Skeletal muscle cell (primary cell): ENCODE measurements at places on chromosomes 7 and 10.

- no peak for DNase-seq
These were observed 885.6 kb upstream of the ZNF722 start for GRCh38 chr7:63112764-63113712.

DNA sequence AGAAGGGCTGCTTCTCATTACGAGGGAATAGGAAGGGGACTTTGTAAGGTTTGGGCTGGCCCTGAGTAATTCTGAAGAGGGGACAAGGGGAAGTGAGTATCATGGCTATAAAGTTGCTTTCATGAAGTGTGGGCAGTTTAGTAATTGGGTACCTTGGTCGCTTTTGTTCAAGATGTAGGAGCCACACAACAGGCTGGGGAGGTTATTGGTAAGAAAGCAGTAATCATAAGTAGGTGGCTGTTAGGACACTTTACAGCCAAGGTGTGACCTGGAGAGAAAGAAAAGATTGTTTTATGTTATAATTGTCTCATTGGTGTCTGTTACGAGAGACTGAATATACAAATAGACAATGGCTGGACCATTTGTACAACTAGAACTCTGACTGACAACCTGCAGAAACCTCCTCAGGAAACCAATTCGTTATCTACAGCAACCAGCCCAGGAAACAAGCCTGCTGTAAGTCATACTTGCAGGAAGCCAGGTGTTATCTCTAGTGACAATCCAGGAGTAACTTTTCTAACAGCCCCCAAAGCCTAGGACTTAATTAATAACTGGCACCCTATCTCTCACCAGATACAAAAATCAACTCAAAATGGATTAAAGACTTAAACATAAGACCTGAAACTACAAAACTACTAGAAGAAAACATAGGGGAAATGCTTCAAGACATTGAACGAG lies 5.0 kb upstream of the CCM2 start:
- DNase-seq, result no peak

DNA sequence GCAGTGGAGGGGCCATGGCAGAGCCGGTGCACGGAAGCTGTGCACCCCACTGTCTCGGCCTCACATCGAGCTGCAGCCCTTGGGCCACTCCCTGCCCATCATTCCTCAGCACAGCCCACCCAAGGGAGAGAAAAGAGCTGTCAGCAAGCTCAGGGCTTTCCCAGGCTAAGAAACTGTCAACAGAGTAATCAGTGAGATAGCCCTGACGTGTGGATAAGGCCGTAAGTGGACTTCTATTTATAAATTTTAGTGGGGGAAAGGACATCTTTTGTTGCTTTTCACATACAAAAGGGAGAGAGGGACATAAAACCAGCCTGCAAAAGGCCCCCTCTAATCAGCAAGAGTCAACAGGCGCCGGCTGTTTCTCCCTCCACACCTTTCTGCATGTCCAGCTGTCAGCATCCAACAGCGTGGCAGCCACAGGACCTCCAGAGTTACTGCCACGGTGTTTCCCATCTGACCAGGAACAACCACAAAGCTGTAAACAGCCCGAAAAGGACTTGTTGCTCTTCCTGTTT lies 56.8 kb upstream of the DDC start:
- DNase-seq, result no peak

- DNase-seq, result no peak
These were observed 14.4 kb downstream of the PDCD4 start for GRCh38 chr10:110885932-110886674.

DNA sequence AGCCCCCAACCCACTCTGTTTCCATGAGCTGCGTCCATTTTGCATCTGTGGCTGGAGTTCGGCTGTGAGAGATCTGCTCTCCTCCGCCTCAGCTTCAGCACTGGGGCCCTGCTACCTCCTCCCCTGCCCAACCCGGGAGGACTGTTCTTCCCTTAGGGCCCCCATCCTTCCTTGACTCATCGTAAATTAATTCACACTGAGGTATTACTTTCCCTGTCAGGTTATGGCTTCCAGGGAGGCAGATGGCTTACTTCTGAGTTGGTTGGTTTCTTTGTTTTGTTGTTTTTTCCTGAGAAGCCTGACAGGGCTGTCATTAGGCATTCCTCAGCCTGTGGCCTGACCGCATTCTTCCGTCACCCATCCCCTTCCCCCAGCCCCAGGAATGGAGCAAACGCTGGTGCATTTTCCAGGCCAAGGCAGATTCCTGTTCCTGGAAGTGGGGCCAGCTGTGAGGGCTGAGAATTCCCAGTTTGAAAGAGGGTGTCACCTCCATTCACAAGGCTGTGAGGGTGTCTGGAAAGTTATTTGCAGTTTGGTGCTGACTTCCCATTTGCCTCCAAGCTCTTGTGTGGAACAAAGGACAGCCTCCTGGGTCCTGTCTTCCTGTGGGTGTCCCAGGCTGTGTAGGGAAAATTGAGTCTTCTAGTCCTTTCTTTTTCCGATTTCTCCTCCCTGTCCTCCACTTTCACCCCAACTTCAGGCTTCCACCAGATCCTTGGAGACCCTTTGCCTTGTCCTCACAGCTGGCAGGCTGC lies 11.7 kb downstream of the CPA5 start:
- peak; percentile 93 for DNase-seq

- DNase-seq, result no peak
These were observed 84.2 kb upstream of the DIP2C start for GRCh38 chr10:773562-774161.

- DNase-seq, result no peak
These were observed 83.6 kb upstream of the TMEM106B start for GRCh38 chr7:12127455-12127854.

GRCh38 chr10:30386801-30387588 lies 37.9 kb upstream of the MTPAP start:
- DNase-seq, result no peak

GRCh38 chr7:50537417-50537816 lies 27.8 kb downstream of the DDC start:
- DNase-seq, result no peak

- DNase-seq, result no peak
These were observed at the start of gene GRM3 for GRCh38 chr7:86643561-86644281. Gene GRM3 (plus strand): TSS chr7:86643909. CDS start chr7:86765146, 121,237 bp downstream.

GRCh38 chr10:76523246-76523645 lies 1091.8 kb downstream of the LRMDA start:
- DNase-seq, result no peak

- peak; percentile 4 for DNase-seq
These were observed 67.8 kb downstream of the PHTF2 start for GRCh38 chr7:77866370-77866769.

DNA sequence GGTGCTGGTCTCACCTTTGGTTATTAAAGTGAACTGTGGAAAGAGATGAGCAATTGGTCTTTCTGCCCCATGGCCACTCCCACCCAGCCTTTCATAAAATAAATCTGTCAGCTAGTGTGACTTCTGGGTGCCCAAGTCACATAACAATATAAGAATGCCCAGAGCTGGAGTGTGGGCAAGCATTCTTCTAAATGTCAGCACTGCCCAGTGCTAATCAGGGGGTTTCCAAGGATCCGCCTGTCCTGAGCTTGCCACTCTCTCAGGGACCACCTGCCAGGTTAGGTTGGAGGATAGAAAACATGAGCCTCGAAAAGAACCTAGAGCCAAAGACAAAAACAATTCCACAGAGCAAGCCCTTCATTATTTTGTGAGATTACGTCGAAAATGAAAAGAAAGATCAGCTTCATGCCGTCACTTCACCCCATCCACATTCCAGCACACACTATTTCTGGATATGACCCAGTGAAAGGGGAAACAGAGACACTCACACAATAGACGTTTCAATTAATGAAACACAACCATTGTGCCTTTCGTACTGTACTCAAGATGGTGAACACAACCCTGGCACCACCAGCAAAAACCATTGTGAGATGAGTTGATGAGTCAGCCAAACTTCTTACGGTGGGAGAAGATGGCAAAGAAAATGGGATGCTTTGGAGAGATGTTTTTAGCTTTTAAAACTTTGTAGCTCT lies 30.8 kb downstream of the SCRN1 start:
- DNase-seq, result no peak

DNA sequence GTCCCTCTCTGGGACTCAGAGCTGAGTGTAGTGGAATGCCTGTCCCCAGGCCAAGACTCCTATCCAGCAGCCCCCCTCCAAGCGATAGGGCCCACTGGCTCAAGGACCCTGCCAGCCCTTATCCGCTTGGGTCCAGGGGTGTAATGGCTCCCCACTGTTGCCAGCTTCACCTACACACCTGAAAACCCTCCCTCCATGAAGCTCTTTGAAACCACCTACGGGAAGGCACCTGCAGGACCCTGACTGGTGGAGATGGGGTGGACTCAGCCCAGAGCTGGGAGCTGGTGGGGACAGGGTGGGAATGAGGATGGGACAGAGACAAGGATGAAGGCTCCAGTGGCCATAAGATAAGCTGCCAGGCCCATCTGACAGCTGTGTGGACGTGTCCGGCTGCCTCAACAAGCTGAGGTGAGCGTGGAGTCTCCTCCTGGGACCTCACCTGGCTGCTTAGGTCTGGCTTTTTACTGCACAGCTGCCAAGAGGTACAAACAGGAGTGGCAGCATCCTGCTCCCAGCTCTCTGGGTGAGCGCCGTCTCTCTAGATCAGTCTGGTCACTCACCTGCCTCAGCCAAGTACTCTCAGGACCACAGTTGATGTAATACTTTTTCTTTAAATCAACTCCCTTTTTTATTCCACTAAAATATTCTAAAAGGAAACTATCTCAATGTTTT lies 41.9 kb downstream of the DRGX start:
- DNase-seq, result no peak

- DNase-seq, result peak; percentile 93
These were observed 36.7 kb downstream of the BTBD16 start for GRCh38 chr10:122307669-122308416.

DNA sequence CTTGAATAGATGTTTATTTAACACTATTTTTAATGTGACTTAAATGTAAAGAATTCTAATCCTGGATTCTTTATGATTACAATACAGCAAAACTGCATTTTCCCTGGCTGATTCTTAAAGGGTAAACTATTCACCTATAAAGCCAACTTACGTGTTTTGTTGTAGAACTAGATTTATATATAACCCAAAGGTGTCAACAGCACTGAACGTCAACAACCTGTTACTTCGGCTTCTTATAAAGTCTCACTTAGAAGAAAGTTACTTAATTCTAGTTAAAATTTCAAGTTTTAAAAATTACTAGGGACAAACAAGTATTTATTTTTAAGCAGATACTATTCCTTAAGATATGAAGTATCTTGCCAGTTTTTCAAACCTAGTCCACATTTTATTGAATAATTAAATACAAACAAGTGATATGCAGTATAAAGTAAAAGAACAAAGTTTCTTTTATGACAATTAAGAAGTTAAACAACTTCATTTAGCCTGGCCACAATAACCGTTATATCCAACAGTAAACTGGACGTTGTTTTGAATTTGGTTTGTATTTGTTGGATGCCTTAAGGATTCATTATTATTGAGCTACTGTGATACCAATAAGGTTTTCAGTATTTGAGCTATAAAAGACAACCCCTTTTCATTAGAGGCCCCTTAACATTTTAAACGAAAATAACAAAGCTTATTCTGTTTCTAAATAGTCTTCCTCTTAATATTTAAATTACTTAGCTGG lies 83.1 kb downstream of the SNX10 start:
- DNase-seq, result no peak

- DNase-seq, result no peak
These were observed 247.4 kb upstream of the ETV1 start for GRCh38 chr7:14236834-14237233.

DNA sequence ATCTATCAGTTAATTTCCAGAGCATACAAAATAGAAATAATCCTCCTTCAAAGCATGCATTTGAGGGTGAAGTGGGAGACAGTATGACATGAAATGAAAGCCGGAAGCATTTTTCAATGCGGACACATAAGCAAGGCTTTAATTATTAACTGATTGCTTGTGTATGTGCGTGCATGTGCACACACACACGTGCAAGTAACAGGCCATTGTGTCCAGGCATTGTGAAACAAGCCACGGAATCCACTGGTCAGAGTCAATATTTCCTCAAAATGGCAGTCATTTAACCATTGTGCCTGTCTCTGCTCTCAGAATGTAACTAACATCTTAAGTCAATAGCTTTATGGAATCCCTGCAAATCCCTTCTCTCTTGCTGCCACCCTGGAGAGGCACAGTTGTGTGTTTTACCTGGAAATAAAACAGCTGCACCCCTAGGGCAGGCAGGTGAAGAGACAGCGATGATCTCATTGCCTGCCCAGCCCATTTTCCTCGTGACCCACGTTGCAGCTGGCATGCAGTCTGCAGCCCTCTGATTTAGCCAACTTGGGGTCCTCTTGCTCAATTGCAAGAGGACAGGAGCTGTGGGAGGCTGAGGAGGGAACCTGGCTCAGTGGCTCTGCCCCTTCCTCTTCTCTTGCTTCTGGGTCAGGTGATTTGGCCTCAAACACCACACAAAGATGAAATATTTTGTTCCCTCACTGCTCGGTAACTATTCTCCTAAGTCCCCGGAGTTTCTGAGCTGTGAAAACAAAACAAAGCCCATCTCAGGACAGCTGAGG lies 500.9 kb upstream of the ZMIZ1 start:
- DNase-seq, result no peak
